Activated CD4-positive, alpha-beta memory T cell treated with anti-CD3 and anti-CD28 coated beads, Interleukin-2, amount 10 ng/mL, durations not matched to agents 7 days and 5 days (primary cell): ENCODE measurements at places on chromosomes 1 and 21.

- no peak for DNase-seq
These were observed 51.3 kb downstream of the MAST2 start for GRCh38 chr1:45854724-45855123.

DNA sequence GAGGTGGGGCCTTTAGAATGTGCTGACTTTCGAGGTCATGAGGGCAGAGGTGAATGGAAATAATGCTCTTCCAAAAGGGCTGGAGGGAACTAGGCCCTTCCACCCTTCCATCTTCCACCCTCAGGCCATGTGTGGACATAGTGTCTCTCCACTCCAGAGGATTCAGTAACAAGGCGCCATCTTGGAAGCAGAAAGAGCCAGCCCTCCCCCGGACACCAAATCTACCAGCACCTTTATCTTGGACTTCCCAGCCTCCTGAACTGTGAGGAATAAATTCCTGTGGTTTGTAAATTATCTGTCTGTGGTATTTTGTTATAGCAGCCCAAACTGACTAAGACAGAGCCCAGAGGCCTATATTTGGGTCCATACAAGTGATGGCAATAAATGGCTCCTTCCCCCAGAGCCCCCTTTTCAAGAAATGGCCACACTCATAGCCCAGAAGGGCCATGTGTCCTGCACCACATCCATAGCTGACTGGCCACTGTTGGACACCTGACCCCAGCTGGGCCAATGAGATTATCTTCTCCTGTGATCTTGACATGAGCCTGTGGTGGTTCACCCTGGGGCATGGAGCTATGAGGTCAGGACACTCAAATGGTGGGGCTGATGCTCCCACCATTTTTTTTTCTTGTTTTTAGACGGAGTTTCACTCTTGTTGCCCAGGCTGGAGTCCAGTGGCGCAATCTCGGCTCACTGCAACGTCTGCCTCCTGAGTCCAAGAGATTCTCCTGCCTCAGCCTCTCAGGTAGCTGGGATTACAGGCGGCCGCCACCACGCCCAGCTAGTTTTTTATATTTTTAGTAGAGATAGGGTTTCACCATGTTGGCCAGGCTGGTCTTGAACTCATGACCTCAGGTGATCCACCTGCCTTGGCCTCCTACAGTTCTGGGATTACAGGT, 114.9 kb downstream of the RRAGC start:
- DNase-seq = no peak

- DNase-seq = no peak
These were observed 59.7 kb downstream of the ERICH3 start for GRCh38 chr1:74613894-74614293.

DNA sequence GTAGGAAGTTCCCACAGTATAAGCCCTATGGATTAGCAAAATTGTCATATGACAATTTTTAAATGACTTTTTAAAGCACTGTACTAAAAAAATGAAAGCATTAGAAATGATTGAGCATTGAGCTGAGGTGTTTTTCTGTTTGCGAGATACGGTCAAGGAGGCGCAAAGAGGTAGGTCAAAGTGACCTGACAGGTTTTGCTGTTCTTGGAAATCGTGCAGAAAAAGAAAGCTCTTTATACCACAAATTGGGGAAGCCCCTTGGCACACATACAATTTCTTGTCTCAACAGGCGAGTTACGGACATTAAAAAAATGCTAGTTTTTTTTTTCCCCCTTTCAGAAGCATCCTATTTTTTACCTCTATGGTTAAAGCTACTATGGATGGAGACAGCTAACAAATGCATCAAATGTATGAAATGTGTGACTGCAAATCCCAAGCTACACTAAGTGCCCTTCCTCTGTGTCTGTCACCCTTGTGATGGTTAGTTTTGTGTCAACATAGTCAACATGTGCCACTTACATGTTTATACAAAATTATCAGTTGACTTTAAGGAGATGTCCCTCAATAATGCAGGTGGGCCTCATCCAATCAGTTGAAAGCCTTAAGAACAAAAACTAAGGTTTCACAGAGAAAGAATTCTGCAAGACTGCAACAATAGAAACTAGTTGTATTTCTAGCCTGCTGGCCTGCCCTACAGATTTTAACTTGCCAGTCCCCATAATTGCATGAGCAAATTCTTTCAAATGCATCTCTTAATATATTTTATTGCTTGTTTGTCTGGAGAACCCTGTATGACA, 29.3 kb downstream of the CRYZ start:
- DNase-seq = no peak

DNA sequence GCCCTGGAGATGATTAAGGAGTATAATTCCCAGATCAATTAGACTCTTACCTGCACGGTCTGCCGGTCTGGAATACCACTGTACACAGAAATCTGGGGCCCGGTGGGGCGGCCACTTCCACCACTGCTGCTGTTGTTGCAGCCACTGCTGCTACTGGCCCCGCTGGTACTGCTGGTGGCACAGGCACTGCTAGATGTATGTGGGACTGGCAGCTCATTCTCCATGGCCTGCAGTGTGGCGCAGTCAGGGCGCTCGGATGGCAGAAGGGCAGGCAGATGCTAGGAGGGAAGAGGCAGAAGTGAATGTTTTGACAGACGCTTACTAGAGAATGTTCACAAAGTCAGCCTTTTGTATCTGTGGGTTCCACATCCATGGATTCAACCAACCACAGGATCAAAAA, 54.4 kb upstream of the A3GALT2 start:
- DNase-seq = no peak
